ENCODE measurements at places on chromosomes 13 and 19. TPM values are rescaled to one million over a fixed set of nuclear protein-coding genes. Genes with fewer than 3 reads are reported as not detected.

SYT3 gene
- 0.28 TPM for total RNA-seq

GRCh38 chr13:27868641-27869435 lies 51.0 kb upstream of the PDX1 start:
- H3K27ac ChIP-seq: no peak overlapping the region
- DNase-seq: no peak
- H3K27me3 ChIP-seq: peaks cover 23% of the 10 kb centered on the region

GRCh38 chr13:67620665-67621064 lies 390.5 kb upstream of the PCDH9 start:
- no peak overlapping the region for H3K4me3 ChIP-seq
- peaks cover 28% of the 10 kb centered on the region for H3K4me1 ChIP-seq
- DNase-seq: no peak

GRCh38 chr19:14821937-14822336 lies 13.0 kb downstream of the OR7A5 start:
- no peak overlapping the region for H3K4me3 ChIP-seq
- no peaks in the 10 kb centered on the region for H3K36me3 ChIP-seq
- no peak overlapping the region for H3K27ac ChIP-seq
- H3K4me1 ChIP-seq: no peaks in the 10 kb centered on the region
- DNase-seq: no peak
- no peaks in the 10 kb centered on the region for H3K27me3 ChIP-seq

GRCh38 chr13:41974262-41974900 lies 13.5 kb upstream of the VWA8 start:
- H3K4me3 ChIP-seq: no peak overlapping the region
- no peaks in the 10 kb centered on the region for H3K4me1 ChIP-seq
- H3K36me3 ChIP-seq: no peaks in the 10 kb centered on the region
- H3K27ac ChIP-seq: no peak overlapping the region
- no peaks in the 10 kb centered on the region for H3K27me3 ChIP-seq
